Renal cortical epithelial cell (primary cell): ENCODE measurements at places on chromosomes 5 and 9.

GRCh38 chr5:15763754-15764153 lies 263.8 kb downstream of the FBXL7 start:
- no peak for DNase-seq

DNA sequence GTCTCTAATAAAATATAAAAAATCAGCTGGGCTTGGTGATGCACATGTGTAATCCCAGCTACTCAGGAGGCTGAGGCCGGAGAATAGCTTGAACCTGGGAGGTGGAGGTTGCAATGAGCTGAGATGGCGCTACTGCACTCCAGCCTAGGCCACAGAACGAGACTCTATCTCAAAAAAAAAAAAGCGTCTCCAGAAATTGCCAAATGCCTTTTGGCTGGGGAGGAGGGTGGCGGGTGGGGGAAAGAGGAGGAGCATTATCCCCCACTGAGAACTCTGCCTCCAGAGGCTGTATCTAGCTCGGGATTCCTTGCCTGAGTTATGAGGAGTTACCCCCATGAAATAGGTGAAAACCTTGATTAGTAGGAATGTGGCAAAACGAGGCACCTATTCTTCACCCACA lies 4.8 kb downstream of the ROPN1L start:
- DNase-seq = no peak

GRCh38 chr9:123412171-123412820 lies 56.3 kb downstream of the CRB2 start:
- DNase-seq = no peak

DNA sequence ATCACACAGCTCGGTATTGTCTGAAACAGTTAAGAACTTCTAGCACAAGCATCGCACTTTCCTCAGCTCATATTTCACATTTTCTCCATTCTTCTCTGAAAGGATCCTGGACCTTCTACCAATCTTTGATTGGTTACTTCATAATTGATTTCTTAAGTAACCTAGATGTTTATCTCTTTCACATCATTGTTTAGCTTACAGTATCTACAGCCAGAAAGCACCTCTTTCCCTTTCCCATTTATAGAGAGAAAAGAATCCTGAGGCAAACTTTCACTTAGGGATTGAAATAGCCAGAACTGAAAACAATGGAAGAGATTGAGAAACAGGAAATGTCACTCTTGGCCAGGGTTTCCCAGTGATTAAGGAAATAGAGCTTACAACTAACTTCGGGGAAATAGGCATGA lies 2.5 kb downstream of the IL33 start:
- DNase-seq = peak; percentile 88

DNA sequence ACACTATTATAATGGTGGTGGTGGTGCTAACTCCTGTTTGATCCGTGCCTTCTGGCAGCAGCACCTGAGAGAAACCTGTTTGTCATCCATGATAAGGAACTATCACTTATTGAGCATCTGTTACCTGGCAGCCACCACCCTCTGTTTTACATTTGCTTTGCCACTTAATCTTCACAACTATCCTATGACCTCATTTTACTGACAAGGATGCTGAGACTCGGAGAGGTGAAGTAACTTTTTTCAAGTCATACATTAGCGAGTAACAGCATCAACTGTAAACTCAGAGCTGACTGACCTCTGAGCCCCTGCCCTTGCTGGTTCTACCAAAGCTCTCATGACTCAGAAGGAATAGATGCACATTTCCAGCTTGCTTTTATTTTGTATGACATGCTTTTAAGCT lies 81.1 kb downstream of the EGFLAM start:
- peak; percentile 58 for DNase-seq

- no peak for DNase-seq
Observed at GRCh38 chr5:33337637-33337992, 103.2 kb upstream of the TARS1 start.

DNA sequence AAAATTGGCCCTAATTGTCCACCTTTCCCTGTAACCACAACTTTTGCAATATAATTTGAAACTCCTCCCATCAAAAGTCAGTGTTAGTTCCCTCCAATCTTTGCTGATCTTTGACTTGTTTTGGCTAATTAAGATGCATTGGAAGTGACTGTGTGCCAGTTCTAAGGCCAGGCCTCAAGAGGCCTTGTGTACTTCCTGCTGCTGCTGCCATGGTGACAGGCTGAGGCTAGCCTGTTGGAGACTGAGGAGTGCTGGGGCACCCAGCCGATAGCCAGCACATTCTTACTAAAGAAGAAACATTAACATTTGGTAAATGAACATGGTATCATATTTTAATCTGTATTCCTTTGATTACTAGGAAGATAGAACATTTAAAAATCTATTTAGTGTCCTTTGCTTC lies 86.5 kb downstream of the SREK1 start:
- peak; percentile 33 for DNase-seq

GRCh38 chr9:14111696-14112095 lies 202.2 kb downstream of the NFIB start:
- no peak for DNase-seq

DNA sequence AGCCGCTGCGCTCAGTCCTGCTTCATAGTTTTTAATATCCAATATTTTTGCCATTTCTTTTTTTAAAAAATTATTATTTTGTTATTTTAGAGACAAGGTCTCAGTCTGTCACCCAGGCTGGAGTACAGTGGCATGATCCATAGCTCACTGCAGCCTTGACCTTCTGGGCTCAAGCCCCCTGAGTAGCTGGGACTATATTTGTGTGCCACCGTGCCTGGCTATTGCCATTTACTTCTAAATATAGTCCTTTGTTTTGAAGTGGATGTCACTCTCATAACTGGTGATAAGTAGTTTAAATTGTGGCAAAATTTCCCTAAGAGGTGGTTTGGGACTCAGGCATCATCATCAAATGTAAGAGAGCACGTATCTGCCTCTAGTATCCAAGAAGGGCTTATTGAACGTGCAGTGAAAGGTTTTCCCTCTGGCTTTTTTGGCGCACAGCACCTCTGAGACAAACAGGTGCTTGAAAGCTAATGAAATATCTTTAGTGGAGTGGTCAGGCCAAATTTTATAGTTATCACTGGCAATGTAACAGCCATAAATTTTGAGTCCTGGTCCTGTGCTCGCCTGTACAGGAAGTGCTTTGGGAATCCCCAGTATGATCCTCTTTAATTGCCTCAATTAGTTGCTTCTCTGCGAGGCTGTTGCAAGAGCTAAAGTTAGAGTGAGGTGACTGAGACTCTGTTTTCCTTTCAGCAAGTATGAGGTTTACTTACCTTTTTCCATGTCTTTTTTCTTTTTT lies 14.8 kb downstream of the STXBP1 start:
- DNase-seq = no peak

DNA sequence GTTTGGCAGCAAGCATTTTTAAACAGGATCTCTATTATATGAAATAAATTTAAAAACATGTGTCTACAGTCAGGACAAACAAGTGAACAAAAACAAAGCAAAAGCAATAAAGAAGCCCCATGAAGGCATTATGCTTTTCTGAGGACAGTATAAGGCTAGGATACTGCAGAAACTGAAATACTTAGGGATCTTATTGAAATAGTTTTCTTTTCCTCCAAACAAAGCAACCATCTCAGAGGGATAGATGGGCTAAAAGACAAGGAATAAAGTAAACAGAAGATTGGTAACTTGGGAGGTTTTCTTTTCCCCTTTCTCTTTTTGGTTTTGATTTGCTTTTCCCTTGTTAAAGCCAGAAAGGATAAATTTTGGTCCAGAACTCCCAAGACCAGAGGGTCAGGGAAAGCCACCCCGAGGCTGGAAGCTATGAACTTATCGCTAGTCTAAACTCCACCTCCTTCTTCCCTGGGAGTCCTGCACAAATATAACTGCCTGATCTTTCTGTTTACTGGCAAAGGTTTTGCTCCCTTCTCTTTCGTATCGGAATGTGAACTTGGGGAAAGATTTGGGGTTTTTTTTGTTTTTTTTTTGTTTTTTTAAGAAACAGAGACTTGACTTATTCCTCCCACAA lies 164.0 kb downstream of the GHR start:
- no peak for DNase-seq

- no peak for DNase-seq
Observed at GRCh38 chr9:125125523-125125922, 17.8 kb downstream of the SCAI start.

- peak; percentile 37 for DNase-seq
Observed at GRCh38 chr5:135724617-135725016, 109.8 kb upstream of the SLC25A48 start.

GRCh38 chr5:154508114-154508513 lies 30.1 kb upstream of the HAND1 start:
- DNase-seq = no peak

DNA sequence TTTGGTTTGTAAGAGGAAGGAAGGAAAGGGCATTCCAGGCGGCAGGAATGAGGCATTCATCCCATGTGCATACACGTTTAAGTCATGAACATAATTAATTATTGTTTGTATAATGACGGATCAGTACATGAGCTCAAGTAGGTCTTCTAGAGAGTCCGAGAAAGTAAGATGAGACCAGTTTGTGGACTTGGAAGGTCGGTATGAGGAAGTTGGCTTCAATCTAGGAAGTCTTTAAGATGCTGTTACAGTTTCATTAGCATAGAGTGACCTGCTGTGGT lies 2.1 kb downstream of the GTF3C4 start:
- DNase-seq = peak; percentile 34

DNA sequence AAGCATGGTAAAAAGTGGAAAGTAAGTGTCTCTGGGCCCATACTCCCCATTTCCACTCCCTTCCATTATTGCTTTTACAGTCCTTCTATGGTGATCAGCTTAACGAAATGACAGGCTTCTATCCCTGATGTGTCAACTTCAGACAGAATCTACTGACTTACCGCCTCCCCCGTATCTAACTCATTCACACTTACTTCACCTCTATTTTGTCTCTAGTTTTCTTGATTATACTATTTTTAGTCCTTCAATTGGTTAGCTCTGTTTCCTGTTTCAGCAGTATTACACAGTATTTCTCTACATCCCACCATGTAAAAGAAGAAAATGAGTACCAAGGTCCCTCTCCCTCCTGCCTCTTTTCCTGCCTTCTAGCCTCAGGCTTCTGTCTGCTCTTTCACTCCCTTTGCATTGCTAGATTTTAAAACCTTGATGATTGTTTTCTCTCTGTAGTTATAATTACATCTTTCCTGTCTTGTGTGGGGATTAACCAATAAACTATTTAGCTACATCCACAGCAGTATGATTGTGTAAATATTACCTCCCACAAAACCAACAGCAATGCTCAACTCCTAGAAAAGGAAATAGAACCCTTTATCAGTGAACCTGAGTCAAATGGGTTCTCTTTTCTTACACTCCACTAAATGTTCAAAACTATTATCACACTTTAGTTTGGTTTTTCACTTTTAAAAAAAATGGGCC lies 53.4 kb downstream of the GNAQ start:
- no peak for DNase-seq

DNA sequence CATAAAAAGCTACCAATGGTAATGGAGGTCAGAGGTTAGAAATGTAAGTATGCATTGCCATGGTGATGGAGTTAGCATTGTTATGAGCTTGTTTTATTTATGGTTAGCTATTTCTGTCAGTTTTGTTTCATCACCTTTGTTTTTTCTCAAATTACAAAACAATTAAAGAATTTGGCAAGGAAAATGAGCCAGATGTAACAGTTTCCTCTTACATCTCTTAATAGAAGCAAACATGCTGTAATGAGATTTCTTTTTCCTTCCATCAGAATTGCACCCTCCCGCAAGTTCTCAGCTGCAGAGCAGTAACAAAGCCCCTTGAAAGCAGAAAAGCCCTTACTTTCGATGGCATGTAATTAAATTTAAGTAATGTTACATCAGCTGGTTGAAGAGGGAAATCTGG lies 233.0 kb downstream of the SGCD start:
- no peak for DNase-seq
